ENCODE measurements at places on chromosomes 5 and 9. TPM values are rescaled to one million over a fixed set of nuclear protein-coding genes. Genes with fewer than 3 reads are reported as not detected.

DNA sequence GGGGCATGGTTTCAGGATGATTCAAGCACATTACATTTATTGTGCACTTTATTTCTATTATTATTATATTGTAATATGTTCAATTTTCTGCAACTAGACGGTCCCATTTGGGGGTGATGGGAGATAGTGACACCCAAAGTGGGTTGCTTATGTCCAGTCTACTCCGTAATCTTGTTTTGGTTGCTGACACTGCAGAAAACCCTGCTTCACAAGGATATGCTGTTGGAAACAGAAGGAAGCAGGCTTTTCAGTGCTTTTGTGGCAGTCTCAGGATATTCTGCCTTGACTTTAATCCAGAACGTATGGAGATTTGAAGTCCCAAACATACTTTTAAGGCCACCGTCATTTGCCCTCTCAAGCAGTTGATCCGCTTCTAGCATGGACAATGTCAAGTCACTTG is 47.5 kb upstream of the LARP1 start:
- DNase-seq, result no peak

GRCh38 chr5:24703934-24704333 is 59.2 kb upstream of the CDH10 start:
- no peak for DNase-seq

RANBP3L gene
- total RNA-seq, result 0.38 TPM

TLX3 gene
- total RNA-seq, result not detected

SIT1 gene
- total RNA-seq, result not detected

GNPDA1 gene
- total RNA-seq, result 22.7 TPM

SMIM33 gene
- total RNA-seq, result not detected

Data from Right ventricle myocardium superior (tissue), 1 donor.